ENCODE measurements at places on chromosomes 13 and 19.

DNA sequence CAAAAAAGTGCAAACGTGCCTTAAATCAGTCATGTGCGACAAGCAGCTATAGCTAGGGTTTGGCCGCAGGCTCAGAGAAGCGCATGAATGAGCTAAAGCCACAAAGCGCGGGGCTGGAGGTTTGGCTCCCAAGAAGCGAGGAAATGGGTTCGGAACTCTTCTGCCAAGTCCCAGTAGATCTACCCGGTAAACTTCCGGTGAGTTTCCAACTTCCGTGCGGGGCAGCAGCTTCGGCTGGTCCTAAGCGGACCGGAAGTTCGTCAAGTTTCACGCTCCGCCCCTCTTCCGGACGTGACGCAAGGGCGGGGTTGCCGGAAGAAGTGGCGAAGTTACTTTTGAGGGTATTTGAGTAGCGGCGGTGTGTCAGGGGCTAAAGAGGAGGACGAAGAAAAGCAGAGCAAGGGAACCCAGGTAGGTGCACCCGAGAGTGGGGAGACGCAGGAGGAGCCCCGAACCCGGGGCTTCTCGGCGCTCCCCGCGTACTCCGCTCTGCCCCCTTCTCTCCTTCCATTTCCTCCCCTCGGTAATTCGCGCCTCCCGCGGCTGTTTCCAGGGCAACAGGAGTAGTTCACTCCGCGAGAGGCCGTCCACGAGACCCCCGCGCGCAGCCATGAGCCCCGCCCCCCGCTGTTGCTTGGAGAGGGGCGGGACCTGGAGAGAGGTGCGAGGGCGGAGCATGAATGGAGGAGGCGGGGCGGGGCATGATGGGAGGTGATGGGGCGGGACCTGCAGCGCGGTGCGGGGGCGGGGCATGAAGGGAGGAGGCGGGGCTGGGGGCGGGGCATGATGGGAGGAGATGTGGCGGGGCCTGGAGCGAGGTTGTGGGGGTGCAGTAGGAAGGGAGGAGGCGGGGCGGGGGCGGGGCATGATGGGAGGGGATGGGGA is at the start of gene NR1H2:
TSS of gene NR1H2 (plus strand) at position 292 of the 885 bp plus-strand sequence. CDS start 1,149 bp downstream, outside the sequence.
- DNase-seq = peak; percentile 97

- no peak for DNase-seq
Observed at GRCh38 chr19:1774989-1775772, 21.9 kb downstream of the ONECUT3 start.

DNA sequence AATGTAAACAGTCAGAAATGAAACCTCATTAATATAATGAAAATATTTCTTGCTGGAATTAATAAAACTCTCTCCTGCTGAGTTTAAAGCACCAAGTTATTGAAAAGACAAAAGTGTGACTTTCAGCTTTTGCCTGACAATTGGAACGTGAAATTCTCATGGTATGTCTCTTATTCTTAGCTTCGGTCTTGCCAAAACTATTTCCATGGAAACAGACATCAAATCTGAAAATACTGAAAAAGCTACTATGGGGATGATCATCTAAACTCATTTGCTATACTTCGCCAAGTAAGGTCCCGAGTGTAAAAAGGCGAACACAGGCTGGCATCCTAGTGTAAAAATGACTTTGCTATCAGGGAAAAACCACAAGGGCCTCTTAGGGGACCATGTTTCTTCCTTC is 22.8 kb downstream of the HTR2A start:
- DNase-seq = no peak

GRCh38 chr13:96991072-96991471 is 3.2 kb downstream of the OXGR1 start:
- no peak for DNase-seq

DNA sequence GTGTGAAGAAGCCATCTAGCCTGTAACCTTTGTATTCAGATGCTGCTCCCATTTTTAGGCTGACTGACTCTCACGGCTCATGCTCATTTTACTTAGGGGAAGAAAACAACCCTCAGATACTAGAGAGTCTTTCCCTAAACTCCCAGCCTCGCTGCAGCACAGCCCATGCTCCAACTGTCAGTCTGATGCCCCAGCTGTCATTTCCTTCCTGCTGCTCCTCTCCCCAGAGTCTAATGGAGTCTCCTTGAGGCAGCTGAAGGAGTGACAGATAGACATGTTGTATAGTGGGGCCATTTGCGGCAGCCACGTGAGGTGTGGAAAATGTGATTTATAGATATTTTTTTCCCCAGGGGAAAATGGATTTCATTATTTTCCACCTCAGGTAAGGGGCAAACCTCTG is 59.2 kb upstream of the OLFM4 start:
- no peak for DNase-seq

- no peak for DNase-seq
Observed at GRCh38 chr13:43805681-43806128, 18.9 kb upstream of the ENOX1 start.

DNA sequence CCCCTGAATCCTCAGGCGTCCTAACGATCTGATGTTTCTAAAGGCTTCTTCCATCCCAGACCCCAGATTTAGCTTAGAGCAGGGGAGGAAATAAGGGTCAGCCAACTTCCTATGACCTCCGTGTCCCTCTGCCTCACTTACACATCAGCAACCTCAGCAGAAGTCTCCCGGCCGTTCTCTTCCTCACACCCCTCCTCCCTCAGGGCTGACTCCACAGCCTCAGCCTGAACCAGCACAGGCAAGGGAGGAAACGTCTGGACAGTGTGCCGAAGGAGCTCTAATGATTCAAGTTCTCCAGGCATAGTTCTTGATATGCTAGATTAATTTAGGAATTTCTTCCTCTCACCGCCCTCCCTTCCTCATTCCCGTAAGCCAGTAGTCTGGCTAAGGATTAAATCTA is 121.4 kb downstream of the NUFIP1 start:
- peak; percentile 42 for DNase-seq

DNA sequence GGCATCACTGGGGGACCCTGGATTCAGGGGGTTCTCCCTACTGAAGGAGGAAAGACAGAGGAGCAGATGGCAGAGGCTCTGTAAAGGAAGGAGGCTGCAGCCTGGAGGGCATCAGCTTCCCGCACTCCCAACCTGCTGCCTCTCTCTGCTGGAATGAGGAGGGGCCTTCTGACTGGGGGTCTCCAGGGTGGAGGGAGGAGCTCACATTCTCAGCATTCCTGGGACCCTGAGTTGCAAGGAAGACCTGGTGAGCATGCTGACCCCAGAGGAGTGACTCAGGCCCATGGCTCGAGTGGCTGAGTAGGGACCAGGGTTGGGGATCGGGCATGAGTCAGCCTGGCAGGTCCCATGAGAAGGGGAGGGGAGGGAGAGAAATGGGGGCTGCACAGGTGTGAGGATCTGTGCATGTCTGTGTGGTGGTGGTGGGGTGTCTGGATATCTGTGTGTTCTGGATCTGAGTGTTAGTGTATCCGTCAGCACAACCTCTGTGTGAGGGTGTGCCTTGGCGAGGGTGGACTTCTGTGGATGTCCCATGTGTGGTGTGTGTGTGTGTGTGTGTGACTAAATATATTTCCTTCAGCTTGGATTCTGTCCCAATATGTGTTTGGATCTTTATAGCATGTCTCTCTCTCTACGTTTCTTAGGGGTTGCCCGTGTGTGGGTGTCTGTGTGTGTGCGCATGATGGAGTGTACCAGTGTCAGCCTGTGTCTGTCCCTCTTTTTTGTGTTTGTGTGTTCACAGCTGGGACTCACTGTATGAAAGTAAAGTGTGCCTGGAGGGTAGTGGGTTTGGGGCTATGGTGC is 4.6 kb downstream of the AXL start:
- DNase-seq = no peak
